Hypothalamus (tissue), 51 donors: ENCODE measurements at places on chromosomes 6 and 20.

DNA sequence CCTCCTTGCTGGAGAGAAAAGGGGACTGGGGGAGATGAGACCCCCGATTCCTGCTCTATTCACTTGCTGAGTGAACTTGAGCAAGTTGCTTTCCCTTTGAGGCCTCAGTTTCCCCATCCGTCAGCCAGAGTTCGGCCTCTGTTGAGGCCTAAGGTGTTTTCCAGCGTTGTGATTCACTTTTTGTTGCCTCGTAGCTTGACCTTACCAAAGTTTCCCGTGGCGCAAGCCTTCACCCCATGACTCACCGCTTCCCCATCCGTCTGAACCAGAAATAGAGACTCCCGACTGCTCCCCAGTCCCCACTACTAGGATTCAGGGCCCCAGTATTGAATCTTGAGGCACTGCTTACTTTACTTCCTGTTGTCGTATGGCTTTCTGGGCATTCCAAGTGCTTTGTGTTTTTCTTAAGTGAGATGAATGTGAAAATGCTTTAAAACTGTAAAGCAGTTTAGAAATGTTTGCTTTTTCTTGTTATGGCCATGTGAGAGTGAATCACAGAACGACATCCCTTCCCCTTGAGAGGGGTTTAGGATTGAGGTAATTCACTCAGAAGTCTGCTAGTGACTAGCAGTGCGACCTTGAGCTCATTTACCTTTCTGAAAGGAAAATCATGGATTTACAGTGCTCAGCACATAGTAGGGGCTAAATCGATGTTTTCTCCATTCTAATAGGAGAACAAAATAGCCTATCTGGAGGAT, 1.2 kb downstream of the CHMP4B start:
- no peak for DNase-seq

GRCh38 chr6:20564269-20564668, 30.0 kb downstream of the CDKAL1 start:
- DNase-seq = no peak

GRCh38 chr6:137864812-137865508, 2.1 kb upstream of the TNFAIP3 start:
- DNase-seq = no peak

DNA sequence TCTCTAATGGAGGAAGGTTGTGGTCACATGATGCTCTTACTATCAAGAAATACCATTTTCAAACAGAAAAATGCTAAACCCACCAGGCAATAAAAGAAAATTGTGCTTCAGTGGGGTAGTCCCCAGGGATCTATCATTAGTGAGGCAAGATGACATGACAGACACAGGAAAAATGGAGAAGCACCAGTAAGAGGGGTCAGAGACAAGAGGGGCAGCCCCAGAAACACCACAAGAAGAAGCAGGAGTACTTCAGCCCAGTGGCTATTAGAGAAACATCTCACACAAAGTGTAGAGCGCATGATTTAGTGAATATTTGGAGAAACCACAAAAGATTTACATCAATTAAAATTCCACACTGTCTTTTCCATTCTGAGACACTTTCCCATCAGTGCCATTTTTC, 10.2 kb upstream of the TMEM200A start:
- DNase-seq = no peak

DNA sequence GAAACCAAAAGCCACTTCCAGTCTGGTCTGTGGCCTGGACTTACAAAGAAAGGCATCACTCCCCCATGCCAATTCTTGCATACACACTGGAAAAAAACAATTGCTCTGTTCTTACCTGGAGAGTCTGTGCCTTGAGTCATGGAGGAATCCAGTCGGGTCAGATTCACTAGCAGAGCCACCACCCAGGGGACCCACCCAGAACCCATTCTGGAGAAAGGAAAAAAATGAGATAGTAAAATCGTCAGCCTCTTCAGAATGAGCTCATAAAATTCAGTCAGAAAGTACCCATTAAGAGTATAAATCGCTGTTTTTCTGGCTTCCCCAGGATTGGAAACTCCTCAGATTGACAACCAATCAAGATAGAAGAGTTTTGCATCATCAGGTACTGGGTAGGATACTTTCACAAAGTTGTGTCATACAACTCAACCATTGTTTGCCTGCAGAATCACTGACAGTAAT, at the start of gene HLA-DOB:
TSS of gene HLA-DOB (minus strand) at position 257 of the 459 bp plus-strand sequence. CDS start at position 206, 51 bp downstream.
- DNase-seq = no peak

DNA sequence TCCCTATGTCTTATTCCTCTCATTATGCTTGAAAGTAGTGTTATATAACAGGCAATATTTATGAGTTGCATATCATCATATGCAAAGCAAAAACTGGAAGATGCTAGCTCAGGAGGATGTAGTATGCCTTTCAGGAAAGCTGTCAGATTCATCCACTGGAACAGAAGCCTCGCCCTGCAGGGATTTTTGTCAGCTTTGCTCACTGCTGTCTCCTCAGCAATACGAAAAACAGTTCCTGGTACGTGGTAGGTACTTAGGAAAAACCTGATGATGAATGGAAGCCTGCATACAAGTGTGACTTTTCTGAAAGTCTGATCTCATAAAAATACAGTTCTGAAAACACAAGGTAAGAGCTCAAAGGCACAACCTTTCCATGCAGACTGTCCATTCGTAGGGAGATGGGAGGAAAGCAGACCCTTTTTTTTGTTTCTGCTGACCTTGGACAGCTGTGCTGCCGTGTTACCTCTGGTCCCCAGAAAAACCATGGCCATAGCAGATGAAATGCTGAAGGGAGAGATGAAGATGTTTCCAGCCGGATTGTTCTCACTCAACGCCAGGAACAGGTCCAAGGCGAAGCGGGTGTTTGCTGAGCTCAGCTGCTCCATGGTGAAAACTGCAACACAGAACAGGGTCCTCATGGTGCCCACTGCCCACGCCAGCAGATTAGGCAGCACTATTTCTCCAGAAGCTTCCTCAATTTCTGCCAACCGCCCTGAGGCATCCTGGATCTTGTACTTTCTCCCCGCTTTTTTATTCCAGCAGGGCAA, 1.5 kb downstream of the SERPINB1 start:
- DNase-seq = no peak

DNA sequence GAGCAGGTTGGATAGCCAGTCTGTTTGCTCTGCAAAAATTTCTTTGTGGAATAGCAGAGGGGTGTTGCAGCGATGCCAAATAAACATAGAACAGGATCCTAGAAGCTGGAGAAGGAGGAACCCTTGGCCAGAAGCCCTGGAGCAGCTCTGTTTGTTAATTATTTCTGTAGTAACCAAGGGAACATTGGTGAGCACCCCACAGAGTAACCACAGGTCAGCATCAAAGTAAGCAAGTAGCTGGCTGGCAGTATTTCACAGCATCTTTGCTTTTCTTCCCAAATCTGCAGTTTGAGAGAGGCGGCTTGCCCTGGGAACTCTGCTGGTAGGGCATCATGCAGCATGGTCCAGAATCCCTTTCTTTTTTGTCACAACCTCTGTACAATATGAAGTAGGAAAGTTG, 12.7 kb upstream of the APMAP start:
- no peak for DNase-seq

DNA sequence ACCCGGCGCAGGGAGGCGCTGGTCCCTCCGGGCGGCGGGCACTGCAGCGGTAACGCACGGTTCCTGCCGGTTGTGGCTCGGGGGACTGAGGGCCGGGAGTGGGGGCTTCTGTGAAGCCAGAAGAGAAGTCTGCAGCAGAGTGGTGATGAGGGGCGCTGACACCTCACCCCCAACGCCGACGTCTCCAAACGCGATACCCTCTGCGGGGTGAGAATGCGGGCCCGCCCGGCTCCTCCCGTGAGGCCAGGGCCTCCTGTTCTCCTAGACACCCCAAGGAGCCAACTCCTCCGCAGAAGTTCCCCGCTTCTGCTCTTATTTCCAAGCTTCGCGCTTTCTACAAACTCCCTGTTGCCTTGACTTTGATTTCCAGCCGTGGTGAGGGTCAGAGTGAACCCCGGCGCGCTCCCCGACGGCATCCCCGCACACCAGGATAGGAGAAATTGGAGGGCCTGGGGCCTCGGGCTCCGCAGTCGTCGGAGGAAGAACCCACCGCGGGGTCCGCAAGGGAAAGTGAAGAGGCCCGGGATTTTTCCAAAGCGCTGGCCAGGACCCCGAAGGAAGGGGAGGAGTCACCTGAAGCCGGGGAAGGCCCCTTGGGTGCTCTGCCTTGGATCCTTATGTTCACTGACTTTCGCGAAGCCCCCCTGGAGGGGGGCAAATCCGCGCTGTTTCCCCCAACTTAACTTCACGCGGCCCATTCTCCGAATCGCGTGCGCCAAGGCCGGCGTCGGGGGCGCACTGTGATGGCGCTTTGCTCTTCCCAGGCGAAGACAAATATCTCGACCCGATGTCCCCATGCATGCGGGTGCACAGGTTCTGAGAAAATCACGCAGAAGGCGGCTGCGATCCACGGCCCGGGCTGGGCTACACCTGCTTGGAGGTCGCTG, 3.1 kb upstream of the INSM1 start:
- no peak for DNase-seq

DNA sequence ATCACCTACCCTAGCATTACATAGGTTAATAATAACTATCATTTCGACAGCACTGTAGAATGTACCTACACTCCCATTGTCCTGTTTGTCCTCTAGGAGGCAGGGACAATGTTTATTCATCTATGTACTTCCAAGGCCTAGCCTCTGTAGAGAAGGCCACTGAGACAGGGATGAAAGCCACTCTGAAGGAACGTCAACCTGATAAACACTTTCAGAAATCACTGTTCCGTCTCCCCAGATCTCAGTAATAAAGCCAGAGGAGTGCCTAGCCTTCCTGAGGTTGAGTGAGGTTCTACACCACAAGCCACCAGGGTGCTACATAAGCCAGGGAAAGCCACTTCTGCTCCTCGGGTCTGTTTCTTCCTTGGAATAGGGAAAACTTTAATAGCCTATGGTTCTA, 44.8 kb downstream of the POPDC3 start:
- no peak for DNase-seq

DNA sequence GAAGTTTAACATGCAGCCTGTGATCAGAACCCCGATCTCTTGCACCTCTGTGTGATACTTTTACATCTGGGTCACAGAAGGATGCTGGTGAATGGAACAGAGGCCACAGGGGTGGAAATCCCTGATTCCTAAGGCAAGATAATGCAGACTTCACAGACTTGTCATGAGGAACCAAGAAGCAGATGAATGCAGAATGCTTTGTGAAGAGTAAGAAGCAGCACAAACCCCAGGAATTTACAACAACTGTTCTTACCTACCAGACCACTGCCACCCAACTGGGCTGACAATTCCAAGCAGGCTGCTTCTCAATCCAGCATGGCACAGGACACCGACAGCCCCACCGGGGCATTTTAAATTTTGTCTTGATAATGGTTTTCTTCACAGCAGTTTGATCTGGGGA, 113.2 kb upstream of the CD93 start:
- DNase-seq = no peak

DNA sequence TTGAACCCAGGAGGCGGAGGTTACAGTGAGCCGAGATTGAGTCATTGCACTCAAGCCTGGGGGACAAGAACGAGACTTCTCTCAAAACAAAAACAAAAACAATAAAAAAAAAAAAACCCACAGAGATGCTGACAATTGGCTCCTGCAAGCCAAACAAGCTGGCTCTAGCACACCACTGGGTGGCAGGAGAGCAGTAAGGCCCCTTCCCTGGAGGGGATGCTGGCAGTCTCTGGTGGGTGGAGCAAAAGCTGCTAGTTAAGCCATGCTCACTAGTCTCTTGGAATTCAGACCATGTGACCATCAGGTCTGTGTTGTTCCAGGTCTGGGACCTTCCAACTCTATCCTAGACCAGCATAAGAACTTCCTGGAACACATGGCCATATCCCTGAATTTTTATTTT, 18.9 kb upstream of the DSN1 start:
- no peak for DNase-seq

DNA sequence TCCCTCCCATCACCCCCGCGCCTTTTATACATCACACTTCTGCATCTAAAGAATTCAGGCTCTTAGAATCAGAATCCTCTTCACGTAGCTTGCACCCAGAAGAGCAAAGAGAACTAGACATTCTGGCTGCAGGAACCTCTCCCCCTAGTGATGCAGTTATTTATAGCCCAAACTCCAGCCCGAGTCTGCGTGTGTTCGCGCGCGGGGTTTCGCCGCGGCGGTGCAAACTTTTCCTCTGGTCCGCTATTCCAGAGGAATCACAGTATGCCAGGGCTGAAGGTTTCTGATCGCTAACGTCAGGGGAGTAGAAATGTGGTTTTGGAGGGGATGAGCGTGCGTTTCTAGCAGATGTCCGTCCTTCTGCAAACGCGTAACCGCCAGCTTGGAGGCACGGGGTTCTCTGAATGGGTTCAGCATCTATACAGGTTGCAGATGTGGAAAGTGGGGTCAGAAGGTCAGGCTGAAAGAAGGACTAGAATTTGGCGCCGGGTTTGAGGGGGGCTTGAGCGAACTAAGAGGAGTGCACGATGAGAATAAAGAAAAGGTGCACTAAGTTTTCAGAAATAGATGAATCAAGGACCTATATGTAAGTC, 1.8 kb downstream of the EPHA7 start:
- no peak for DNase-seq

DNA sequence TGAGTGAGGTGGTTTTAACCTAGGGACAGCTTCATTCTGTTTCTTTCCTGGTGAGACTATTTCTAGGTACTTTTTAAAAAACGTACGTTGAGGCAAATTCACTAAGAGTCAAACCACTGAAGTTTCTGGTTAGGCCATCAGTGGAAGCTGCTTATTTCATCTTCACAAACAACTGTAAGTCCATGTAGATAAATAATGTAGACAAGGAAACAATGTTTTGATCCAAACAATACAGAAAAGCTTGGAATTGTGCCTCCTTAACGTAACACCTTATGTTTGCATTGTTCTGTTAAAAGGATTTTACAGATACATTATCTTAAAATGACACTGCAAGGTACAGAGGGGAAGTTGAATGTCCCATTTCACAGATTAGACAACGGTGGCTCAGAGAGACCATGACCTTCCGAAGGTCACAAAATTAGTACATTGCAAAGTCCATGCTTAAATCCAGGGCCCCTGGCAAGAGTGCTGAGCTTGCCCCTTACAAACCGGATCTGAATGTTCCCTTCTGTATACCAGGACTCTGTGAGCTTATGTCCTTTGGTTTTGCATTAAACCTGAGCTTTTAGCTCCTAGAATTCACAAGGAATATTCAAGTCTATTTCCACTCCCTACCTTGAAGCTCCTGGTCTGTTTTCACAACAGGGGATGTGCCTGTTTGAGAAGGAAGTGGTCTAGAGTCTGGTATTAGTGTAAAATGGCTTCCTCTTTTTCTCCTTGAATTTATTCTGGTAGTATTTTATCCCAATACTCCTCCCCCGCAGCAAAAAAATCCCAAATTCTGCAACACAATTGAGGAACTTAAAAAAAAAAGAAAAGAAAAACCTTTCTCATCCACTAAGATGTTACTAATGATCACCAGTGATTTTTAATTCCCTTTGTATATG, 28.9 kb upstream of the ZNF217 start:
- no peak for DNase-seq

DNA sequence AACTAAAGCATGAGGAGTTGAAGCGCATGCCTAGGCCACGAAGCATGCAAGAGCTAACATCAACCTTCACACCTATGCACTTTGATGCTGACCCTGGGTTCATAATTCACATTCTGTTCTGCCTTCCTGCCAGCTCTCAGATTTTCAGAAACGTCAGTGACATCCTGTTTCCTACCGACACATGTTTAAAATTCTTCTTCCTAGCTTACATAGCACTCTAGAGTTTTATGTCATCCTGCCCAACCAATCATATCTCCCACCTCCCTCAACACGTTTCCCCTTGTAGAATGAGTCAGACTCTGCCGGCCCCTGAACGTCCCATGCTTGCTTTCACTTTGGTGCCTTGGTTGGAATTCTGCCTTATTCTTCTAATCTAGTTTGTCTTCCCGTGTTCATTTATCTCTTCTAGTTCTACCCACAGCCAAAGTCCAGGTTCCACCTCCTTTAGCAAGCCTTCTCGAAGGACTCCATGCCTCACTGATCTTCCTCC, 97.2 kb upstream of the MAP7 start:
- DNase-seq = no peak
